ENCODE measurements at places on chromosomes 11 and 22.
A peak's percentile ranks its signal among the peaks of the same experiment; 100 is the strongest.

DNA sequence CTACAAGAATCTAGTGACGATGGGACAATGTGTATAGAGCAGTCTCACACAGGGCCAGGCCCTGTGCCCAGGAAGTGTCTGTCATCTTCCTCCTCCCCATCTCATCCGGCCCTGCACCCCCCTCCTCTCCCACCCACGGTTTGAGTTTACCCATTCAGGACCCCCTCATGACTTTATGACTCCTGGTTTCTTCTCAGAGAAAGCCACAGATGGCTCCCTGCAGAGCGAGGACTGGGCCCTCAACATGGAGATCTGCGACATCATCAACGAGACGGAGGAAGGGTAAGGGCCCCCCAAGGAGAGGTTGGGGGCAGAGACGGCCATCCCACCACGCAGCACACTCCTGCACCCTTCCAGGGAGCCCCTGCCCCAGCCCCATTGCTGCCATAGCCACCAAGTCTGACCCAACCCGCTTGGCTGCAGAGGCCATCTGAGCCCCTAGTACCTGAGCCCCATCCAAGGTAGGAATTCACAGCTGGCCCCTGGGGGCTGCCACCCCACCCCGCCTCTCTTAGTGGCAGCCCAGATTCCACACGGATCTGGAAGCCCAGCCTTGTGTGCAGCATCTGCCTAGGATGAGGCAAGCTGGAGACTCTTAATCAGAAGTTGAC lies 18.1 kb downstream of the TOM1 start:
- no peak for DNase-seq

DNA sequence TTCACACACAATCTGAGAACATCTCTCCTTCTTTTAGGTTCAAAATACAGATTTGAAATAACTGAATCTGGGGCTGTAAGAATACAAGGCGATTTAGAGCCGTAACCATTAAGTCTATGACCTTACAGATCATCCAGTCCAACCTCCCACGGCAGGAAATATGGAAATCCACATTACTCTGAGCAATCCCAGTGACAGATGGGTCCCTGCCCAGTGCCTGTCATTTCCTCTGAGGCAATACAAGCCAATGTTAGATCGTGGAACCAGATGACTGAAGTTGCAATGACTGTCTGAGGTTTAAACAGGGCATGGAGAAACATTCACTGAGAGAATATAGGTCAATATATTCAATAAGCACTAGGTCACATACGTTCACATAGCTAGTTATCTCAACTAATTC lies 77.4 kb upstream of the OR5AK2 start:
- DNase-seq: no peak

DNA sequence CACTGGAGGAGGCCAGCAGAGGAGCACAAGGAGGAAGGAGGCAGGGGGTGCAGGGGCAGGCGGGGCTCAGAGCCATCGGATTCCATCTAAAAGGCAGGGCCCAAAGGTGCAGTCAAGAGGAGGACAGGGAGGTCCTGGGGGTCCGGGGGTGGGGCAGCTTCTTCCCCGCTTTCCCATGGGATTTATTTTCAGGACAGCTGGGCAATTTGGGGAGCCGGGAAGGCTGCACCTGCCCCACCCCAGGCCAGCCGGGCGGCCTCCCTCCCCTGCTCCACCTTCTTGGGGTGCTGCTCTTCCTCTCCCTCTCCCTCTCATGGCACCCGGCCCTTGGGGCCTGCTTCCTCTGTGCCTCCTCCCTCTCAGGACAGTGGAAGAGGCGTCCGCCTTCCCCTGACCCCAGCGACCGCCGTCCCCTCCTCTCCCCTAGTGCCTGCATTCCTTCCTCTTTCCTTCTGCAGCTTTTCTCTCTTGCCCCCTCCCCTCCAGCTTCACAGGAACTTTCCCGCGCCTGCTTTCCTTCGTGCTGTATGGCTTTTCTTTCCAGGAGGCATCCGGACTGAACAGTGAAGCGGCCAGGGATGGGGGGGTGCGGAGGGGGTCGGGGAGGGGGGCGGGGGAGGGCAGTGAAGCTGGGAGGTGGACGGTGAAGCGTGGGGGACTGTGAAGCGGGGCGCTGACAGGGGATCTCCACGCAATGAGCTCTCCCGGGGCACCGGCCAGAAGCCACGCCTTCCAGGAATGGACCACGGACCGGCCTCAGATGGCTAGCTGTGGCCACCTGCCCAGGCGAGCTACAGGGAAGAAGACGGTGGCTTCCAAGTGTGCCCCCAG lies 26.9 kb downstream of the APOBEC3H start:
- no peak for DNase-seq

GRCh38 chr11:133681901-133682300 lies 149.6 kb upstream of the OPCML start:
- DNase-seq: no peak

- no peak for DNase-seq
These were observed 548.7 kb upstream of the CADM1 start for GRCh38 chr11:116052603-116053547.

DNA sequence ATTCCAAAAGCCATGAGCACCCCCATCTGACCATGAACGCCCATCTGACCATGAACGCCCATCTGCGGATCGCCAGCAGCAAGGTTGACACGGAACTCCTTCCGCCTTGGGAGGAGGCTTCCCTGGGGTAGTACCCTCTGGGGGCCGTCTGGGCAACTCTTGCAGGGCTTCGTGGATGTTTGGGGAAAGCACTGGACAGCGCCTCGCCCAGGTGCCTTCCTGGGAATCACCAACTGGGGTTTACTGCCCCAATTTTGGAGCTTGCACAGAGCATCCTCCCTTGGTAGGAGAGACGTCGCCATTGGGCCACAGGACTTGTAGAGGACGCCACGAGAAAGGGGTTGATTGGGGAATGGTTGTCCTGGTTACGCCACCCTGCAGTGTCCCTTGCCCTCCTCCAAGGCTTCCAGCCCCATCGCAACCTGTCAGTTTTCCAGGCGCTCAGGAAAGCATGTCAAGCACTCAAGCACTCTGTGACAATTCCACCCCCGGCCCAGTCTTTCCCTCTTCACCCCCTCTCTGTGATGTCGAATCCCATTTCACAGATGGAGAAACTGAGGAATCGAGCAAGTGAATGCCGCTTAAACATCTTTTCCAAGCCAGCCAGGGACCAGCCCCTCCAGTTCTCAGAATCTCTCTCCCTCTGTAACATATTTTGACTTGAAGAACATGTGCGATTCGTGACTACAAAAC lies 914 bp upstream of the PRDM11 start:
- peak; percentile 84 for DNase-seq

- DNase-seq: no peak
These were observed 52.4 kb downstream of the LARGE2 start for GRCh38 chr11:45974806-45975205.

GRCh38 chr11:86888164-86889000 lies 66.8 kb downstream of the FZD4 start:
- no peak for DNase-seq

GRCh38 chr22:17159504-17159951 lies 451 bp upstream of the HDHD5 start:
- no peak for DNase-seq

DNA sequence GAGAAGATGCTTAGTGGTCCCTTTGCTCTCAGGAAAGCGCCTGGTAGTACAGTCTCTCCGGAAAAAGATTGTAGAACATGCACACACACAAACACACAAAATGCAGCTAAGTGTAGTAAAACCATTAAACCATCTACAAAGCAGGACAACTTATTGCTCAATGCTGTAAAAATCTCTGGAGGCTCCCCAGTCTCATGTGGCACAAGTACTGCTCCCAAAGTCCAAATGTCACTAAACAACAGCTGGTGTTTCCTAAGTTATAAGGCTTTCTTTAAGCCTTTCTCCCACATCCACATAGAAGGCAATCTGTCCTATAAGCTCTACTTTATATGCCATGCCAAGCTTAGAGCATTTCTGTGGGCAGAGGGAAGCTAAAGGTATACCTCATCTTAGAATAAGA lies 32.9 kb downstream of the CDON start:
- no peak for DNase-seq

DNA sequence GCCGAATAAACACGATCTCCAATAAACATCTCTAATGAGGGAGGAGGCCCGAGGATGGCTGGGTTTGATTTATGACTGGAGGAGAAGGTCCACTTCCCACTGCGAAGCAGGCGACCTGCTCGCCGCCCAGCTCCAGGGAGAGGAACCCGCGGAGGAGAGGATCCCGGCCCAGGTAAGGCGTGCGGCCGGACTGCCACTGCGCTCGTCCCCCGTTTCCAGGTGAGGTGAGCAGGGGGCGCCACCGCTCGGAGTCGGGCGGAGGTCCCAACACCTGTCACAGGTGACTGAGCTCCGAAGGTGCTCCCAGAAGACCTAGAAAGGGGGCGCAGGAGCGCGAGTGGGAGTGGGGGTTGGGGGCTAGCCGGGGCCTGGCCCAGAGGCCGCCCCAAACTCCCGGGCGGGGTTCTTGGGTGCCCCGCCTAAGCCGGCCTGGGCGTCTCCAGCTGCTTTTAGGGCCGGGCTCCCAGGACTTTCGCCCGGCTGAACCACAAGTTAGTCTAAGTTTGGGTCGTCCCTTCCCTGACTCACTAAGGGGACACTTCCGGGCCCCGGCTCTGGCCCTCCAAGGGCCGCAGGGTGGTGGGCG lies 5.4 kb upstream of the PAX6 start:
- DNase-seq: peak; percentile 56

DNA sequence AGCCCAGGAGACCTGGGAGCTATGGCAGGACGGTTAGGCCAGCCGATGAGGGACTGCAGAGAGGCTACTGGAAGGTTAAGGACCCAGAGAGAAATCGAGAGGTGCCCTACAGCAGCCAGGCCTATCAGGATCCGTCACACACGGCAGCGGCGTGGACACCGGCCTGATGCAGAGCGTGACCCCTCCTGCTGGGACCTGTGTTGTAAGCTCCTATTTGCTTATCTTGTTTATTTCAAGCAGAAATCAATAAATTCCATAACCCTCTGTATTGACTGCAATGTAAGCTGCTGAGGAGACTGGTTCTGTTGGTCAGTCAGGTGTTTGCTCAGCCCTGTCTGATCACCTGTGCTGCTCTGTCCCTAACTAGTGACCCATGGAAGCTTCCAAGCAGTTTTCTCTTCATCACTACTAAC lies 39.9 kb downstream of the PPP2R1B start:
- no peak for DNase-seq

- DNase-seq: no peak
These were observed 179.0 kb downstream of the SNX19 start for GRCh38 chr11:130737041-130737830.

GRCh38 chr11:102111011-102111786 lies 952 bp downstream of the YAP1 start:
- peak; percentile 95 for DNase-seq

GRCh38 chr11:126805870-126806269 lies 194.7 kb downstream of the KIRREL3 start:
- no peak for DNase-seq

- no peak for DNase-seq
These were observed 156.4 kb downstream of the TTC17 start for GRCh38 chr11:43515090-43515489.

DNA sequence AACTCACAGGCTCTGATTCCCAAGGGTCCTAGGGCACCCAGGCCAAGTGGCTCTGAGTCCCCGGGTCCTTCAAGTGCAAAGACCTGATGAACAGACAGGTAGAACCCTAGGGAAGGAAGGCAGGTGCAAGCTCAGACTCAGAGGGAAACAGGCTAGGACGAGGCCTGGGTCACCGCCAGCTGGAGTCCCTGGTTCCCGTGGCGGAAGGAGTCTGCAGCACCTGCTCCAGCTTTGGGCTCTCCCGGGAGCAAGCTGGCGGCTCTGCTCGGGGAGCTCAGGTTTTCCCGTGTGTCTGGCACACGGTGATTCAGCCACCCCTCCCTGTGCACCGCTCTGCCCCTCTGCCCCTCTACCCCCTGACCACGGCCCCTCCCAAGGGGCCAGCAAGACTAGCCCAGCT lies 59.8 kb downstream of the WNT7B start:
- DNase-seq: no peak

DNA sequence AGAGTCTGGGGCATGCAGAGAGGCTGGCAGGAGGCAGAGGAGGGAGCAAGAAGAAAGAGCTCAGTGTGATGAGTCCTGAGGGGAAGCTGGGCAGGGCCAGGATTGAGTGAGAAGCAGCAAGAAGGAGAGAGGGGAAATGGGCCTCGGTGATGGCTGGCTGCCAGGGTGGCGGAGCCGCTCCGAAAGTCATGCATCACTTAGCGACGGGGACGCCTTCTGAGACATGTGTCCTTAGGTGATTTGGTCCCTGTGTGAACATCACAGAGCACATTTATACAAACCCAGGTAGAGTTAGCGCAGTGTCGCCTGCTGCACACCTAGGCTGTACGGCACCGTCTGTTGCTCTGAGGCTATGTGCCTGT lies 15.1 kb downstream of the TBC1D22A start:
- DNase-seq: no peak

DNA sequence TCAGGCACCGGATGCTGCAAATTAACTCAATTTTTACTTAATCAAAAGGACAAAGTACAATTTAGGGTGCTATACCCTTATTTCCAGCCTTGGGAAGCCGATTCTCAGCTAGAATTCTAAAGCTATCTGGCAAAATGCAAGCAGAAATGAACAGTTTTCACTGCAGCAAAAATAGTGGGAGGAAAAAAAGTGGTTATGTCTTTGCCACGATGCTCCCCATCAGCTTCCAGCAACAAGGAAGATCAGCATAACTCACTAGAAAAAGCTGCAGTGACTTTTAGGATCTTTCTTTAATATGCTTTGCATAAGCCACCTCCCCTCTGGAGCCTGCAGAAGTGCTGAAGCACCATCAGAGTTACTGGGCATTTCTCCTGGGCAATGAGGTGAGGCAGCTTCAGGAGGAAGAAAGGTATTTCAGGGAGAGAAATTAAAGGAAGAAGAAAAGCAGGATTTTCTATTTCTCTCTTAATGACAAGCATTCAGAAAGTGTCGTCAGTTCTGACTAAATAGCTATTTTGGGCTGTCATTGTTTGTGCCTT lies 702.9 kb downstream of the DLG2 start:
- DNase-seq: no peak

GRCh38 chr11:67434395-67434881 lies 3.0 kb downstream of the PTPRCAP start:
- no peak for DNase-seq

DNA sequence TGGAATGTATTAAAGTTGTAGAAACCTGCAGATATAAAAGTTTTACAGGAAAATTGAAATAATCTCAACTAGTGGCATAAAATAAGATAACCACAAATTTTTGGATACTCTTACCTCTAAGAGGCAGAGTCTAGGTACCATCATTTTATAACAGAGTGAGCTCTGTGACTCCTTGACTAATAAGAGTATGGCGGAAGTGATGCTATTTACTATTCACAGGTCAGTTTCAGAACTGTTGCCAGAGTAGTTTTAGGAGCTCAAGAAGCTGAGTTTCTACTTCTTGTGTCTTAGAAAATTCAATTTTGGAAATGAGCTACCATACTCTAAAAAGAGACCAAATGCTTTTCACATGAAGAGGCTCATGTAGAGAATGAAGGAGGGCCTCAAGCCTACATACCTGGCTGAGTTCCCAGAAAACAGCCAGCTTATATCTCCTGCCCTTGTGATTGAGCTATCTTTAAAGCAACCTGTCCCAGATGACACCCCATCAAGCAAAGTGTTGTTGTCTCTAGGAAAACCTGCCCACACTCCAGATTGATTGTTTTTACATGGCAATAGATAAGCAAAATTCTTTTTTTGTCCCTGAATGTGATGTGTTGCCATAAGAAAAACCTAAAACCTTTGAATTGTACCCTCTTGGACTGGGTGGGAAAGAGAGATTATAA lies 712.8 kb upstream of the CNTN5 start:
- DNase-seq: no peak
